ENCODE measurements at places on chromosomes 13 and 19.

GRCh38 chr13:30738526-30739236, 3.3 kb downstream of the ALOX5AP start:
- DNase-seq: peak; percentile 45

DNA sequence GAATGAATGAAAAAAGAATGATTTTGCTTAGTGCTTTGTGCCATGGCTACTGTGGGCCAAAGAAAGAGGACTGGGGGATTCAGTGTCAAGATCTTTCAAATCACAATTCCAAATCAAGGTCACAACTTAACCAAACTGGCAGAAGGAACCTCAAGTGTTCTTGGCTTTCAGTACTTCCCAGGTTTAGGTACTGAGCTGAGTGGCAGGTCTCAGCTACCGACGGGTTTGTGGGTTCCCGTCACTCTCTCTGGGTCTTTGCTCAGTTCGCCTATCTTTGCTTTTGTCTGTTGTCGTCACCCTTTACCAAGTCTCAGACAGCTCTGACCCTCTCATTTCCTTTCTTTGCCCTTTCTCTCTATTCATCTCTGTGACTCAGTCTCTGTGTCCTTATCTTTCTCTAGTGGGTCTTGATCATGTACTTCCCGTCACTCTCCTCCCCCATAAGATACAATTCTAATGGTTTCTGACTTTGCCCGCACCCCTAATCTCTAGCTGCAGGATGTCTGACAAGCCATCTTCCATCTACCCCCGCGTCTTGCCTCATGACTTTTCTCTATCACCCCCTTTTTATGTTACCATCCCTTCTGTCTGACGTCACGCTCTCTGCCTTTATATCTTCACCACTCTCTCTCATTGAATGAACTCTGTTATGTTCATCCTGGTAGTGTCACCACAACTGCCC, 33.3 kb upstream of the LRRC4B start:
- DNase-seq: no peak

- DNase-seq: no peak
These were observed 483.8 kb upstream of the SLITRK6 start for GRCh38 chr13:86283031-86283430.

DNA sequence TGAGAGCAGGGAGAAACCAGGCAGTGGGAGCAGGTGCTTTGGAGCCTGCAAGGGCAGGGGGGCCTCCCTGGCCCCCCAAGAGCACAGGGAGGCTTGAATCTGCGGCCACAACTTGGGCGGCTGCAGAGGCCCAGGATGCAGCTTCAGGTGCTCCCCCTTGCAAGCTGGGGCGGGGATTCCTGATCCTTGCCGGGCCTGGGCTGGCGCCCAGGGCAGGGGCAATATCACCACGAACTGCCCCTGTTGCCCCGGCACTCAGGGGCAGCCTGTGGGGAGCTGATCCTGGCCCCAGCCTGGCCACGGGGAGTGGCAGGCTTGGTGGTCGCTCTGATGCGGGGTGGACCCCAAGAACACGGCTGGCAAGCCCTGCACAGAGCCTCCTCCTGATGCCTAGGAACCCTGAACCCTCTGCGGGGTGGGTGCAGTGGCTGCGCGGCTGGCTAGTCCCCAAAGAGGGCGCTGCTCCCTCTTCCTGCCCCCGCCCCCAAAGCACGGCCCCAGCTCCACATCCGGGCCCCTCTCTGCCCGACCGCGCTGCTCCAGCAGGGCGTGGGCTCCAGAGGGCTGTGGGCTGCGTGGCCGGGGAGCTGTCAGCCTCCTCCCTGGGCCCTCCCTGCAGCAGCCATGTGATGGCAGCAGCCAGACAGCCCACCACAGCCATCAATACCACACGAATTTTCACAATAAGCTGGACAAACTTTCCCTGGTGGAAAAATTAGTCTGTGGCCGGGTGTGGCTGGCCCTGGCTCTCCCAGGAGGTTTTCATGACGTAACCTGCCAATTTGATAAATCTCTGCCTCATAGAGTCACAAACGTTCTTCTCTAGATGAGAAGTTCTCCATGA, 21.0 kb downstream of the TNFSF9 start:
- DNase-seq: peak; percentile 95

GRCh38 chr13:92407858-92408257, 818.7 kb upstream of the GPC6 start:
- DNase-seq: no peak

GRCh38 chr13:82687884-82688283, 1194.4 kb downstream of the SLITRK1 start:
- no peak for DNase-seq

- no peak for DNase-seq
These were observed 12.5 kb downstream of the INTS6 start for GRCh38 chr13:51440381-51440780.

DNA sequence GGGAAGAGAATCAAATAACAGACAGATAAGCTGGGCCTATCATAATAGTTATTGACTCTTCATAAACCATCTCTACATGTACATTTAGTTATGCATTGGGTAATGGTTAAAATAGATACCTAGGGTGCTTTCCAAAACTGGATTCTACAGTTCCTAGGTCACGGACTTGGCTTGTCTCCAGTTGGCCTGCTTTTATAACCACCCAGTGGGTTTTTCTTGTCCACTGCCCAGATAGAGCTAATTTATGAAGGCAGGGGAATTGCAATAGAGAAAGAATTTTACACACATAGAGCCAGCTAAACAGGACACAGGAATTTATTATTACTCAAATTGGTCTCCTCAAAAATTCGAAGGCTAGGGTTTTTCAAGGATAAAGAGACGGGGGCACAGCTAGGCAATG, 97.3 kb downstream of the FAM216B start:
- no peak for DNase-seq

DNA sequence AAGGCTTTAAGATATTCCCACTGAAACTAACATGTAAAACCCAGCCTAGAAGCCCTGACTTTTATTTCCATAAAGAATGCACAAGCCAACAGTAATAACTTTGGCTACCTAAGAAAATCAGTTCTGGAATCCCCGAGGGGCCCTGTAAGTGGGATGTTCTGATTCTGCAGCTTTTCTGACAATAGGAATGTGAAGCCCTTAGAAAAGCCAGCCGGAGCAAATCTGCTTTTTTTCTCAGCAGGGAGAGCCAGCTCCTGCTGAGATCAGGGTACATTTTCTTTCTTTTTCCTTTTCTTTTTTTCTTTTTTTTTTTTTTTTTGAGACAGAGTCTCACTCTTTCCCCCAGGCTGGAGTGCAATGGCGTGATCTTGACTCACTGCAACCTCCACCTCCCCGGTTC, 8.0 kb upstream of the GARRE1 start:
- no peak for DNase-seq

DNA sequence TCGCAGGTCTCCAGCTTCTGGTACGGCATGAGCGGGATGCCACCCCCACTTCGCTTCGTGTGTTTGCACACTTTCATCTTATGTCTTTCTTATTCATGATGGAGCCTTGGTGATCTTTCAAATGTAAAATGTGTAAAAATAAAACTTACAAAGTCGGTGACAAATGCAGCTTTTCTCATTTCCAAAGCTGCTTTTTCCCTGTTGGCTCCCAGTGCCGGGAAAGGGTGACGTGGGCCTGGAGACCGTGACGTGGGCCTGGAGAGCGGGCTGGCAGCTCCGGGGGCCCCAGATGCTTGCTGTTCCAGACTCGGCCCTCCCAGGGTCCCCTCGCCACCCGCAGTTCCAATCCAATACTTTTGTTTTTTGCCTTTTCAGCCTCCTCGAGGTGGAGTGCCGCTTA, 101.4 kb downstream of the KDM4B start:
- DNase-seq: no peak

DNA sequence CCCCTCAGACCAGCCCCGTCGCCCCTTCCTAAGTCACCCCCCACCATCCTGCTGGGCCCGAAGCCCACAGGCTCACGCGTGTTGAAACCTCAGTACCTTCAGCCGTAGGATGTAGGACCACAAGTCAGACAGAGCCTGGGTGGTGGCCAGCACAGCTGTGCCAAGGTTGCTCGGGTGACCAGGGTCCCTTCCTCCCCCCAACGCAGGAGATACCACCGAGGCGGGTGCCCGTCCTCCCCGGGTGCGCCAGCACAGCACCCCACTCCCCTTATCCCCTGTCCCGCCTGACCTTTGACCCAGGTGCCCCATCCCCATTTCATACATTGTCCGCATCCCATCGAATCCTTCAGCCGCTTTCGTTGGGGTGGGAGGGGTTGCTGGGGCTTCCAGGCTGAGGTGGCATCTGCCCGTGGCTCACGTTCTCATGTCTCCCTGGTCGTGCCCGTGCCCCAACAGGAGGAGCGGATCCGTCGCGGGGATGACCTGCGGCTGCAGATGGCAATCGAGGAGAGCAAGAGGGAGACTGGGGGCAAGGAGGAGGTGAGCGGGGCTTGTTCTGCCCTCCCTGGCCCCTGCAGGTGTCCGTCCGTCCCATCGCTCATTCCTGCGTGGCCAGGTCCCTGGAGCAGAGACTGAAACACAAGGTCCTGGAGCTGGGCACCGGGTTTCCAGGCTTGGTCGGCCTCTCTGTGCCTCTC, 14.5 kb downstream of the EPN1 start:
- peak; percentile 59 for DNase-seq

DNA sequence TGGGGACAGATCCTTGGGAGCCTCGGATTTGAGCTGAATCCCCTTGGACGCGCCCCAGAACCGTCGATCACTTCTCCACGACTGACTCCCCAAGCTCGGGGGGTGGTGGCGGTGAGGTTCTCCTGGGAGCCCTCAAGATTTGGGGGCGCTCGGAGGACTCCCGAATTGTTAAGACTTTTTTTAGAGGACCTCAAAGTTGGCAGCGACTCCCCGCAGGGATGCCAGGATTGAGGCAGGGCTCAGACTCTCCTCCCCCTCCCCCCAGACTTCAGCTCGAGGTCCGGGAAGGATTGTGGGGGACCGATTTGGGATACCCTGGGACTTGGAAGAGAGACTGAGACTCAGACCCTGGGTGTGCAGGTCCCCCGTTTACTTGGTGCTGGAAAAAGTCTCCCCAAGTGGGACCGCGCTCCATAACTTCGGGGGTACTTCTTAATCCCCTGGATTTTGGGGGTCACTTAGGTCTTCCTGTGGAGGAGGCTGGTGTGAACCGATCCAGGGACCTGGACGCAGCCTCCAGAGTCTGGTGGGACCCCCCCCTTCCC, 665 bp downstream of the VASP start:
- peak; percentile 75 for DNase-seq

DNA sequence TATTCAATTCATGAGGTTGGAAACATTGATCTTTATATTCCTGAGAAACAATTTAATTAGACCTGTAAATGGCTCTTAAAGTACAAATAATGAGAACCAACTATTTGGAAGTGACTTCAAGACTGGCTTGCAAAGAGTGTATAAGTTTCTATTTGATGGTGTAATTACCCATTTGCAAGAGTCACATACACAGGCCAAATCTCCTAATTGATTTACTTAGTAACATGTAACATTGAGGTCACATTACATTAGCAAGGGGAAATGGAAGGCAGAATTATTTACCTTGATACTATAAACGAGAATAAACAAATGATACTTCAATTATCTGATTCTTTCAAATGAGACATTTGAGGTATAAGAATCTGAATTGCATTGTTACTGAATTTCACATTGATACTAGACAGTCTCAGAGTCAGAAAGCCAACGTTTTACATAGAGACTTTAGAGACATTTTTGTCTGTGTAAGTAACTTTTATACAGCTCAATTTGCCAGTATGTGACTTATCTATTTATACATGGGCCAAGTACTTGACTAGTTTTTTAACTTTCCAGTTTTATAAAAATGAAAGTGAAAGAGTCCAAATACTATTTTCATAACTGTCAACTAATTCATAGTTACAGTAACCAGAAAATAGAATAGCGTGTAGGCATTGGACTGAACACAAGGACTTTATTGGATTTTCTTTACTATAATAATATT, 95.6 kb upstream of the RFC3 start:
- DNase-seq: no peak

- no peak for DNase-seq
These were observed 28.2 kb downstream of the UNC13A start for GRCh38 chr19:17659996-17660395.

DNA sequence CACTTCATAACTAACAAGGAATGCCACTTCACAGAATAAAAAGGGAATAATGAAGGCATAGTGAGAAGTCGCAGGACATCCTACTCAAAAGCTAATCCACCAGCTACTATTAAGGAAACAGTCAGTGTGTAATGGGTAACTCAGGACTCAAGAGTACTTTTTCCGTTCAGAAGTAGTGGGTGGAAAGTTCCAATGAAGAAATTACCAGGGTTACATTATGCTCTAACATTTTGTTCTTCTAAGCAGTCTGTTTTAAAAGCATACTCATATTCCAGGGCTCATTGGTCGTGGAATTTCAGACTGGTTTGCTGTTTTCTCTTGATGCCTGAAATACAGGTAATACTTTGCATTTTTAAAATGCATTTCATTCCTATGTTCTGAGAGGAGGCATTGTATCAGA, 222.4 kb upstream of the IRS2 start:
- no peak for DNase-seq

GRCh38 chr13:42106998-42107397, 58.5 kb downstream of the DGKH start:
- DNase-seq: no peak

- DNase-seq: no peak
These were observed 222.0 kb downstream of the PCDH9 start for GRCh38 chr13:67008075-67008668.

- no peak for DNase-seq
These were observed 161.4 kb upstream of the SPRY2 start for GRCh38 chr13:80502359-80502758.

DNA sequence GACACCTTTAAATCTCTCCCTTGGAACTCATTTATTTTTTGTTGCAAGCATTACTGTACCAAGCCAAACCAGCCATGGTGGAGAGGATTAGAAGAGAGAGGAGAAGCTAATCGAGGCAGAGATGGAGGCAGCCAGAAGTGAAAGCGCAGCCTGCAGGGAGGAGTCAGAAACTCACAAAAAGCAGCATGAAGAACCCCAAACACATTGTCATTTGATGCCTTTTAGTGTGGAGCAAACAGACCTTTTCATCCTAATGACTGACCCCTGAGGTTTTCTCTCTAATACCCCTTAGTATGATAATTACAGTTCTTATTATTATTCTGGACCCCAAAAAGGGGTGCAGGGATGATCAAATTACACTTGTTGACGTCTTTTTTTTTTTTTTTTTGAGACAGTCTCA, 62.5 kb downstream of the TNFRSF19 start:
- no peak for DNase-seq

GRCh38 chr13:79187917-79188690, 218.0 kb downstream of the RBM26 start:
- DNase-seq: no peak

- no peak for DNase-seq
These were observed 134.5 kb upstream of the KL start for GRCh38 chr13:32881777-32882145.

- peak; percentile 82 for DNase-seq
These were observed 442 bp upstream of the FGF14 start for GRCh38 chr13:102402290-102402689.

- no peak for DNase-seq
These were observed 16.6 kb downstream of the PRKCSH start for GRCh38 chr19:11451871-11452619.

- DNase-seq: no peak
These were observed 113.6 kb downstream of the NBEA start for GRCh38 chr13:35055705-35056104.

GRCh38 chr13:58247080-58247479, 615.5 kb downstream of the PCDH17 start:
- DNase-seq: no peak

- no peak for DNase-seq
These were observed 8.2 kb downstream of the ZNF439 start for GRCh38 chr19:11856596-11857250.

Measured in H7 (cell line).